Caki2 (cell line): ENCODE measurements at places on chromosomes 12 and 14.

- peak; percentile 34 for DNase-seq
Measured at GRCh38 chr12:15899282-15899870, 11.8 kb upstream of the DERA start.

DNA sequence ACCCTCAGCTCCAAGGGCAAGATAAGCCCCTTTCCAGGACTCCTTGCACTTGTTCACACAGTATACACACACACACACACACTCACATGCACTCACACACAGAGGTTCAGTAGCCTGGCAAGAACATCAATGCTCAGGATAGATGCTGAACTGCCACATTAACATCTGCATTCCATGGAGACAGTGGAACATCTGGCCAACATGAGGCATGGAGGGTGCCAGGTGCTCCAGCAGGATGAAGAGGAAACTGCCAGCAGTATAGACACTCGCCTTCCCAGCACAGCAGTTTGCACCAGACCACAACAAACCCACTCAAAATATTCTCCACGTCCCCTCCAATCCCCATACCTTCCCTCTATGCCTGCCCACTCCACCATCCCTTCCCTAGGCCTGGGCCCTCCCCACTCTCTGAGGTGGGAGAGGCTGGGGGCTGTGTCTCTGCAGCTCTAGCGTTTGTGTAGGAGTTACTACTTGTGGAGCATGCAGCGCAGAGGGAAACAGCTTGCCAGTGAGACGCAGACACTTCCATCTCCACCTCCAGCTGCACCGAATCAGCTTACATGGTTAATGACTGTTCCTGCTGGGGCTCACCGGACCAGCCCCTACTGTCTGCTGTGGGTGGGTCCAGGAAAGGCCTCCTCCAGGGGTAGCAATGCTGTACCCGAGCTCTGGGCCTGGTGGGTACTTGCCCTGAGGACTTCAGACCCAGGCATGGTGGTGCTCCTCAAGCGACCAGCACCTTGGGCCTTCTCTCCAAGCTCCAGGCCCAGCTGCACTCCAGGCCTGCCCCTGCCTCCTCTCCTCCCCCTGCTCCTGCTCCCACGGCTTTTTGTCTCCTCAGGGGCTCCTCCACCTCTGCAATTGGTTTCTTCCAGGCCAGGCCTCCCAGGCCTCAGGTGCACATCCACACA, 18.6 kb upstream of the PLEKHG3 start:
- no peak for DNase-seq

DNA sequence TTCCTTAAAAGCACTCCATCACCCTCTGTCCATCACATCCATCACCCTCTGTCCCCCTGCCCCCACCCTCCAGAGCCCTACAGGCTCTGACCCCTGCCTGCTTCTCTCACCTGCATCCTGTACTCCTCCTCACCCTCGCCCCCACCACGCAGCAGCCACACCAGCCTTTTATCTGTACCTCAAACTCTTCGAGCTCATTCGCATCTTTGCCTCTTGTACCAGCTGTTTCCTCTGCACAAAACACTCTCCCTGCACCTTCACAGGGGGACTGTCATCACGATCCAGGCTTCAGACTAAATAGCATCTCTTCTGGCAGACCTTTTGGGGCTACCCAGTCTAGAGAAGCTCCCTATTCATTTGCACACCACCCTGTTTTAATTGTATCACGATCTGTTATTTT, 24.1 kb downstream of the TMEM229B start:
- DNase-seq: no peak

DNA sequence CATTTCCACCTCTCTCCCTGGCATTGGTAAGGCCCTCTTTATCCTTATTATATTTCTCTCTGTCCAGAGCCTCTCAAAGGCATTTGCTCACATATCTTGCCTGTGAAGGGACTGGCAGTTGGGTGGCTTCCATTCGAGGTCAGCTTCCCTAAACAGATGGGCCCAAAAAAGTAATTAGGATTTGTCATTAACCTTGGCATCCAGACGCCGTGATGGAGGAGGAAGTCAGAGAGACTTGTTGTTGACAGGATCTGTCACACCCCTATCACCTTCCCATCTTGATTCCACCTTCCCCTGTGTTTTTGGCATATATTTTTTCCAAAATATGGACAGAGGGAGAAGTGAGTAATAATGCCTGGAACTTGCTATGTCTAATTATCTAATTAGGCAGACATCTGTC, 54.0 kb upstream of the OAS1 start:
- DNase-seq: no peak

DNA sequence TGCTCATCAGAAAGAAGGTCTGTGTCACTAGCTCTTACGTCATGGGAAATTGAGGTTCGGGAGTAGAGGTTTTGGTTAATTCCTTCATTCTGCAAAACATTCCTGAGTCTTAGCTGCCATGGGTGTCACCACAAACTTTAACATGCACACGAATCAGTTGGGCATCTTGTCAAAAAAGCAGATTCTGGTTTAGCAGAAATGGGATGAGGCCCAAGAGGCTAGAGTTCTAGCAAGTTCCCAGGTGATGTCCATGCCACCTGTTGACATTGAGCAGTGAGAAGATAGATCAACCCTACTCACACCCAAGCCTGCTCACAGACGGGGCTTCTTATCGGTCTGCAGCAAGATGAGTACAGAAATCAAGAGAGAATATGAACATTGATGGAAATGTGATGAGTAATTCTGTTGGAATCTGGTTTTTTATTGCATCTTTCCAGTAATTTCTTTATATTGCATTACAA, 11.7 kb upstream of the RIN3 start:
- DNase-seq: no peak

- no peak for DNase-seq
Measured at GRCh38 chr14:53412819-53413675, 259.9 kb upstream of the DDHD1 start.

- no peak for DNase-seq
Measured at GRCh38 chr12:30797689-30798088, 42.9 kb upstream of the CAPRIN2 start.

DNA sequence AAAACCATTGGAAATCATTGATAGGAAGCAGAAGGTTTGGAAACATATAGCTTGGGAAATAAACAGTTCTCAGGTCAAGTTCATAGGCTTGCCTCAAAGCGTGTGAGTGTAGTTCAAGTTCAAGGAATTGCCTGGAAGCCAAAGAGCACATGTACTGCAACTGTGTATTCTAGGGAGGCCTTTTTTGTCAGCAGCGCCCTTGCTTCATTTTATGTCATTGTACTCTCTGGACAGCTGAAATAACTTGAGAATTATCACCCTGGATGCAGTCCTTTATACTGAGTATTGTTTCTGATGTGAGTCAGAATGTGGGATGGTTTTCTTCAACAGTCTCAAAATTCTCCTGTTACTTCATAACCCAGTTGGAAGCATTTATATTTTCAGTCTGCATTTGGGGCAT, 16.0 kb upstream of the EVL start:
- no peak for DNase-seq

GRCh38 chr14:55206175-55206693, 14.8 kb upstream of the DLGAP5 start:
- DNase-seq: no peak

DNA sequence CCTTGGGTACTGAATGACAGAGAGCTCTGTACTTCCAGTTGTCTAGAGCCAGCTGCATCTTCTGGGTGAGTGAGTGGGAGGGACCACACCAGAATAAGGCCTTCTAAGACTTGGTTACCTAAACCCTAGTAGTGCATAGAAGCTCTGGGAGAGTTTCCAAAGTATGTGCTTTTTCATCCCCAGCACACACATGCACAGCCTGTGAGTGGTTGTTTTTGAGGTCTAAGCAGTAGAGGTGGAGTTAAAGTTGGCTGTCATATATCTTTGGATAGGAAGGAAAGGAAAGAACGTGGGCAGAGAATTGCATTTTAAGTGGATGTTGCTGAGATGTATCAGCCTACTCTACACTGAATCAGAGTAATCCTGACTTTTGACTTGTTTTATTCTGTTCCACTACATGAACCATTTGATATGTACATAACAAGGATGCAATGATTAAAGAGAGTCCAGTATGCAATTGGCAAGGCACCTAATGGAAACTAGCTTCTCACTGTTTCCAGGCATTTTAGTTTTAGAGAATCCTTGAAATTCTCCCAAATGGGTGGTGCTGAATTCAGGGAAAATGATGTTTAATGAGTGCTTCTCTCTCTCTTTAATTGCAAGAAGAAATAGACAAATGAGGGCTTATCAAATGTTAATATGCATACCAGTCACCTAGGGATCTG, 51.8 kb upstream of the PRICKLE1 start:
- no peak for DNase-seq

DNA sequence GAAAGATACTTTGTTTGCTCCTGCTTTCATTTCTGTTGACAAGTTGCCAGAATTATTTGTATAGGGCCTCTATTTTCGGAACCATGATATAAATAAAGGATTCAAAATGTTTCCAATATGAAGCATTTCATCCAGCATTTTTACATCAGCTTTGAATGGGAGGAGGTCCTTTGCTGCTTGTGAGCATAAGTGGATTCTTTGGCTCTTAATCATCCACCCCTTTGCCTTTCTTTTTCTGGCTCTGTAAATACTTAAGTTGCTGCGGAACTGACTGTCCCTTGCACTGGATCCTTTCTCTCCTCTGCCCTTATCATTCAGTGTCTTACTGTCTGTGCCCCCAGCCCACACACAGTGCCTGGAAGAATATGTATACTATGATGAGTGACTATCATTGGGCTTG, 357.3 kb upstream of the RGS6 start:
- no peak for DNase-seq

DNA sequence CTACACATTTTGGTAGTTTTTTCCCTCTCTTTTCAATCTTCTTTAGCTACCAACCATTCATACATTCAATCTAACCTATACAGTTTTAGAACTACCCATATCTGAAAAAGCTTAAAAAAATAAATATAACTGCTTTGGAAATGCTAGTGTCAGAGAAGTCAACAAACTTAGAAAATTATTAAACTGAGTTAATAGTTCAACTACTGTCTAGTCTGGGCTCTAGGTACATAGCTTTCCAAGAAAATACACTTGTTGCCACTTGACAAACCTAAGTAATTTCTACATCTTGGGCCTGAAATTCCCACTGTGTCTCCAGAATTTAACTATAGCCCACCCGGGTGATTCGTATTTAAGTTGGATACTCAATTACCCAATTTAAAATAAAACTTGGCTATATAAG, 22.1 kb downstream of the GTF2A1 start:
- DNase-seq: no peak

- peak; percentile 34 for DNase-seq
Measured at GRCh38 chr12:49624921-49625577, 1.7 kb downstream of the PRPF40B start.

DNA sequence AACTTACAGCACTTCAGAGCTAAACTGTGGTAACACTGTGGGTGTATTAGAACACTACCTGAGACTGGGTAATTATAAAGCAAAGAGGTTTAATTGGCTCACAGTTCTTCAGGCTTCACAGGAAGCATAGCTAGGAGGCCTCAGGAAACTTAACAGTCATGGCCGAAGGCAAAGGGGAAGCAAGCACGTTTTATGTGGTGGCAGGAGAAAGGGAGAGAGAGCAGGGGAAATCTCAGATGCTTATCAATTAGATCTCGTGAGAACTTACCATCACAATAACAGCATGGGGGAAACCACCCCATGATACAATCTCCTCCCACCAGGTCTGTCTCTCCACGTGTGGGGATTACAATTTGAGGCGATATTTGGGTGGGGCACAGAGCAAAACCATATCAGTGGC, 512.6 kb downstream of the RERGL start:
- DNase-seq: no peak

DNA sequence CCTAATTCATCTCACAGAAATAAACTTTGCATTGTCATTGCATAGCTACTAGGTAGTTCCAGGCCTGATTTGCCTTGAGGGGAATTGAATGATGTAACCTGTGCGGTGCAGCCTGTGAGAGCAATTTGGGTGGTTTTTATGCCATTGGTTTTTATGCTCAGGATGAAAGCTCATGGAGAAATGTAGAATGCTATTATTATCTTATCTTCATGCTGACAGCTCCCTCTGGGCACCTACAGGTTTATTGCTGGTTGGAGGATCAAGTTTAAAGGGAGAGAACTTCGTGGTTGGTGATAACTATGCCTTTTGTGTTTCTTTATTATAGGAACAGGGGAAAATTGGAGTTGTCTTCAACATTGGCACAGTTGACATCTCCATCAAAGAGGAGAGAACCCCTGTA, 547.9 kb downstream of the DIO2 start:
- no peak for DNase-seq

- no peak for DNase-seq
Measured at GRCh38 chr12:69278814-69279782, 39.7 kb downstream of the CPSF6 start.

DNA sequence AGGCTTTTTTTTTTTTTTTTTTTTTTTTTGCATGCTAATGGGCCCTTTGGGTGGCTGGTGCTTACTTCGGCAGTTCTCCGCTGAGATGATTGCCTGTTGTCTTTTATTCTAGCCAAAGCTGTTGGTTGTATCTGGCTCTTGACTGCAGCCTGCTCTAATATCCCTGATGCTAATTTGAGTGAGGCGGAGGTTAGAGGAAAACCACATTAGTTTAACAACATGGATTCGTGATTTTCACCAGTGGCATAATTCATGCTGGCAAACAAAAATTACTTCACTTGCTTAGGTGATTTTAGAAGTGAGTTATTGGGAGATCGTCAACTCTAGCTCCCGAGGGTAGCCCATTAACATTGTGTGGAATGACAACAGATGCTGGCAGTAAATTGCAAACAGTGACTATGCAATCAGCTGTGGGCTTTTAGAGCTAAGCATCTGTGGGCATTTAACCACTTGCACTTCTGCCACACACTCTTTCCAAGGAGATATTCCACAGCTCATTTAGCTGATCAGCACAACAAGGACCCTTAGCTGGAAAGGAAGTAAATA, 97.6 kb upstream of the ZDHHC17 start:
- no peak for DNase-seq

GRCh38 chr12:51788876-51789275, 59.6 kb downstream of the FIGNL2 start:
- DNase-seq: peak; percentile 21

DNA sequence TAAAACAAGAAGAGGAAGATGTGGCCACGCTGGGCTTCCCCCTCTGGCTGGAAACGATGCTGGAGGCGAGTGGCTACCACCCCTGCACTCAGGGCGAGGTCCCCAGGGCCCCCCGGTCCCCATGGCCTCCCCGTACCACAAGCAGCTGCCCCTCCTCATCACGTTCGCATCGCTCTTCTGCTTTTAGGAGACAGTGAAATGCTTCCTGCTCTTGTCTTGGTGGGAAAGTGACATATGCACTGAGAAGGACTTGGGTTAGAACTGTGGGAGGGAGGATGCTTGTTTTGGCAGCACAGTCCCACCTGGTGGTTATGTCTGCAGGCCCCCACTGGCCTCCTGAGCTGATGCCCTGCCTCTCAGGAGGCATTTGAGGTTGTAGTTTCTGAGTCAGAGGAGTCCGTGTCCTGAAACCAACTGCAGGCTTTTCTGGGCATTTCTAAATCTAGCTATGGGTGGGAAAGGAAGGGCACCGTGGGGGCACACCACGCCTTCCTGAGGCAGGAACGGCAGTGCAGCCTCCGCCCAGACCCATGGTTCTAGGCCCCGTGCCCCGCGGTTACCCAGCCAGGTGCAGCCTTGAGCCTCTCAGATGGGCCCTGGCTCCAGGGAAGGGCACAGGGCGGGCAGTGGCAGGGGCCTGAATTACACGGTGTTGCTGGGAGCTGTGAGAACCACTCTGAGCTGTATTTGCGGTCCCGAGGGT, 139.3 kb downstream of the ADGRD1 start:
- no peak for DNase-seq

GRCh38 chr14:106087837-106088236, 561.5 kb downstream of the TMEM121 start:
- no peak for DNase-seq

GRCh38 chr12:12582193-12582881, 19.7 kb upstream of the DUSP16 start:
- no peak for DNase-seq

- DNase-seq: no peak
Measured at GRCh38 chr12:13436696-13437391, 240.3 kb downstream of the EMP1 start.
